ENCODE measurements at places on chromosomes 2 and 18.

- no peak for DNase-seq
These were observed 1.4 kb upstream of the DOK6 start for GRCh38 chr18:69399253-69399652.

- no peak for DNase-seq
These were observed 1132.2 kb downstream of the LRP1B start for GRCh38 chr2:140998577-140998976.

DNA sequence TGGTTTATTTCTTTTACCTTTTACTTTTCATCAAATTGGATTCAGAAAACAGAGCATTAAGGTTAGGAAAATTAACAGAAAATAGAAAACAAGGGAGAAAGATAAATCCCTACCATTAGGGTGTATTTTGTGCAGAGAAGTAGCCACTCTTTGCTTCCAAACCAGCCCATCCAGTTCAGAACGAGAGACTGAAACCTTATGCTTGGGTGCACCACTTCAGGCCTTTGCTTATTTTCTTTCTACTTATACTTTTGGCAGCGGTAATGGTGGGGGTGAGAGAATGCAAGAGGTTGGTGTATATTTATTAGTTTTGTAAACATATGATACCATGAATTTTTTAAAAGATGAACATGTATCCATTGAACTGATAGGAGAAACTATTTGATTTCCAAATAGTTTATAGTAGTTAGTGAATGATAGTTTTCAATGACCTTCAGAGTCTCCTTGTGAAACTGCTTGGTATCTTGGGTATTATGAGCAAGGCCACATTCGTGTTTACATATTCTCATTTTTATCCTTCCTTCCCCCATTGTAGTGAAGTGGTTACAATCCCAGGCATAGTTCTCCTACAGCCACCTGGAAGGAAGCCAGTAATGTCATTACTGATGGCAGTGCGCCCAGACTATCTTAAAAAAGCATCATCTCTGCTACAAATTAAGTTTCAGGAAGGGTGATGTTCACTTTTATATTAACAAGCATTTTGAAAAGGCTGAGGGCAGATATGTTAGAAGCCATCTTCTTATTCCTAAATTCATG, 60.8 kb downstream of the MFSD6 start:
- no peak for DNase-seq

GRCh38 chr18:62614494-62614893, 91.7 kb downstream of the ZCCHC2 start:
- no peak for DNase-seq

GRCh38 chr2:2662037-2662846, 331.2 kb upstream of the MYT1L start:
- no peak for DNase-seq

DNA sequence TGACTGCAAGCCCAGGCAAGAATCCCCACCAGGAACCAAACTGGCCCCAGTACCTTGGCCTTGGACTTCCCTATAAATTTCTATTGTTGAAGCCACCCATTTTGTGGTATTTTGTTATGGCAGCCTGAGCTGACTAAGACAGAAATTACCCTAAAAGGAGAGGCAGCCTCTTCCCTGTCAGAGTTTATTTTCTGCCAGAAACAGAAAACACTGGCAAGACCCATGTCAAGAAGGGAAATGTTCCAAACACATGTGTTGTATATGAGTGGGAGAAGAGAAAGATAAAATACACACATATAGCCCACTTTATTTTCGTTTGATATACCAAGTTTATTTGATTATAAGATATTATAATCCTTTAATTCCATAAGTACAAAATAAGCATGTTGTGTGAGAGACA, 225.1 kb upstream of the FSHR start:
- no peak for DNase-seq

- DNase-seq, result no peak
These were observed 43.9 kb downstream of the MEIS1 start for GRCh38 chr2:66478731-66479316.

DNA sequence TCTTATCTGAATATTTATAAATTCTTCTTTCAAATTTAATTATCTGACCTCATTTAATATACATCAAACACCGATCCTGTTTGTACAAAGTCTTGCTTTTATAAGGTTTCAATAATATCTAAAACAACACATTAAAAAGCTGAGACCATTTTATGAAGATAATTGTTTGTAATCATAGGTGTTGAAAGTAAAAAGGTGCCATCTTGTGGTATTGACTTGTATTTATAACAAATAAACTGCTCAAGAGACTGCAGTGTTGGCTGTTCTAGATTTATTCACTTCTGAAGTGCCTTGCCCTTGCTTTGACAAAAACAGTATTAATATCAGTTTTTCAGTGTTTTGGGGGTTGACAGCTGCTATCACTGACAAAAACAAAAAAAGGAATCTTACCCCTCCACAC, 286.8 kb upstream of the HNMT start:
- no peak for DNase-seq

DNA sequence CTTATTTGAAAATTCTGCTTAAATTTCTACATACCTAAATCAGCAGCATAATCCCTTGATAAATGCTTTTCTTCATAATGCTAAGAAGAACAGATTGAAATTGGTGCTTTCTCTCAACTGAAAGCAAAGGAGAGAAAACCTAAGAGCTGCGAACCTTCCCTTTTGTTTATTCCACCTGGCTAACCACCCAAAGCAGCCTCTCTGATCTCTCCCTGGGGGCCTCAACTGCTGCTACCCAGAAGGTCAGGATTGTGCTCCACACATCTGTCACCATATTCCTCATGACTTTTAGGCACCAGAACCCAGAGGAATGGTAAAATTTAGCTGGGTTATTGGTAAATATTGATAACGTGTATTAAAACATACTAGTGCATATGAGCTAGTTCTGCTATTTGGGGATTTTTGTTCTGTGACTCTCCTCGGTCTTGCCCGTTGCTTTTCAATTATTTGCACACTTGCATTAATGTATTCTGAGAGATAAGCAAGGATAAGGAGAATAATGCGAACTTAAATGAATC, 334.1 kb downstream of the RIT2 start:
- DNase-seq, result no peak

GRCh38 chr2:29065068-29065811, 9.1 kb downstream of the PCARE start:
- no peak for DNase-seq

DNA sequence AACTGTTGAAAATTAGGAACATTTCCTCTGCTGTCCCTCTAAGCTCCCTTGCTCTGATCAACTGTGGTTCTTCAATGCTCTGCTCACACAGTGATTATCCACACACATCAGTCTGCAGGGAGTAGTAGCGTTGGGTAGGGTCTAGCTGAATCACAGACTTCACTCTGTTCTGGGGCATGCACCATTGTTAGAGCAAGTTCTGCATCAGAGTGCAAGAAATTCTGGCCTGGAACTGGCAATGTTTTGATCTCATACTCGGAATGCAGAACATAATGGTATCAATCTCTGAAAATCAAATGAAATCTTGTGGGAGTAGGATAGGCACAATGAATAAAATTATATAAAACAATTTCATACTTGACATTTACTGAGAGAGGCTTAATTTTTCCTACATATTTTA, 55.3 kb downstream of the HRH4 start:
- DNase-seq, result no peak

DNA sequence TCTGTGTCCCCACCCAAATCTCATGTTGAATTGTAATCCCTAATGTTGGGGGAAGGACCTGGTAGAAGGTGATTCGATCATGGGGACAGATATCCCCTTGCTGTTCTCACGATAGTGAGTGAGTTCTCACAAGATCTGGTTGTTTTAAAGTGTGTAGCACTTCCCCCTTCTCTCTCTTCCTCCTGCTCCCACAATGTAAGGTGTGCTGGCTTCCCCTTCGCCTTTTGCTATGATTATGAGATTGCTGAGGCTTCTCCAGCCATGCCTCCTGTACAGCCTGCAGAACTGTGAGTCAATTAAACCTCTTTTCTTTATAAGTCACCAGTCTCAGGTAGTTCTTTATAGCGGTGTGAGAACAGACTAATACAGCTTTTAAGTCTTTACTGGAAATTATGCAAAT, 193.3 kb upstream of the RBBP8 start:
- DNase-seq, result no peak

DNA sequence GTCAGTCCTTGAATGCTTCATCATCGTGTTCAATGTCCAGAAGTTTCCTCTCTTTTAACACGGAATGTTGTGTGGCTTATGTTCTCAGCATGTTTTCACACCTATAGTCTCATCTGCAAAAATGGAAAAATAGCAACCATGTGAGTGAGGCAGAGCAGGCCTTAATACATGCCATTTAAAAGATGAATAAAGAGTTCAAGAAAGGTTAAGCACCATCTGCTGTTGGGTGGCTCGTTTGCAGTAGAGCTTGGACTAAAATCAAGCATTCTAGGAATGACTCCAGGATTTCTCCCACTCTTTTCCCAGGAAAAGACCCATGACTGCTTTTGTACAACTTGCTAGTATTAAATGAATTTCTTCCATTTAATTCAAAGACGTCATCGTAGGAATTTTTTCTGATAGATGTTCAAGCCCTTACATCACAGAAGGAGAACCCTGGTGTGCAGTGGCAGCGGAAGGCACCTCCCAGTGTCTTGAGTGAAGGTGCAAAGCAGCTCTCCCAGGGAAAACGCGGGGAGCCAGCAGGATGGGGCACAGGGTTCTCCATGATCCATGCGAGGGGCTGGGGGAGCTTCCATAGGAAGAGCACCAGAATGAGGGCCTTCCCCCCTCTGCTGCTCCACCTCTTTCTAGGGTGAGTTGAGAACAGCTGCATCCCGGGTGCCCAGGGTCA, 9.6 kb downstream of the DCDC2C start:
- DNase-seq, result no peak

DNA sequence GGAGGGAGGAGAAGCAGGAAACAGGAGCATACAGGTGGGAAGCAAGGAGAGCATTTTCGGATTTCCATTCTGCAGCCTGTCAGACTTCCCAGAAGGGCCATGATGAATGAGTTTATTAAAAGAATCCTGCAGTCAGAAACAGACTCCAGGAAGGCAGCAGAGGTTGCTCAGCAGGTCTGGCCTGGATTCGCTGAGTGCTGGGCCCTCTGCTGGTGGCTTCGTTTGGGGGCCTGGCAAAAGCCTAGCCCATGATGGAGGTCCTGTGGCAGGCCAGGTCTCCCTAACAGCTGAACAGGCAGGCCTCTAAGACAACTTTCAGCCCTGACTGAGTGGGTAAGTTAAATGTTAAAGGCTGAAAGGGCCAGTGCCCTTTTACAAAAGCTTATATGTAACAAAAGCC, 108.2 kb upstream of the CAPN13 start:
- DNase-seq, result no peak

DNA sequence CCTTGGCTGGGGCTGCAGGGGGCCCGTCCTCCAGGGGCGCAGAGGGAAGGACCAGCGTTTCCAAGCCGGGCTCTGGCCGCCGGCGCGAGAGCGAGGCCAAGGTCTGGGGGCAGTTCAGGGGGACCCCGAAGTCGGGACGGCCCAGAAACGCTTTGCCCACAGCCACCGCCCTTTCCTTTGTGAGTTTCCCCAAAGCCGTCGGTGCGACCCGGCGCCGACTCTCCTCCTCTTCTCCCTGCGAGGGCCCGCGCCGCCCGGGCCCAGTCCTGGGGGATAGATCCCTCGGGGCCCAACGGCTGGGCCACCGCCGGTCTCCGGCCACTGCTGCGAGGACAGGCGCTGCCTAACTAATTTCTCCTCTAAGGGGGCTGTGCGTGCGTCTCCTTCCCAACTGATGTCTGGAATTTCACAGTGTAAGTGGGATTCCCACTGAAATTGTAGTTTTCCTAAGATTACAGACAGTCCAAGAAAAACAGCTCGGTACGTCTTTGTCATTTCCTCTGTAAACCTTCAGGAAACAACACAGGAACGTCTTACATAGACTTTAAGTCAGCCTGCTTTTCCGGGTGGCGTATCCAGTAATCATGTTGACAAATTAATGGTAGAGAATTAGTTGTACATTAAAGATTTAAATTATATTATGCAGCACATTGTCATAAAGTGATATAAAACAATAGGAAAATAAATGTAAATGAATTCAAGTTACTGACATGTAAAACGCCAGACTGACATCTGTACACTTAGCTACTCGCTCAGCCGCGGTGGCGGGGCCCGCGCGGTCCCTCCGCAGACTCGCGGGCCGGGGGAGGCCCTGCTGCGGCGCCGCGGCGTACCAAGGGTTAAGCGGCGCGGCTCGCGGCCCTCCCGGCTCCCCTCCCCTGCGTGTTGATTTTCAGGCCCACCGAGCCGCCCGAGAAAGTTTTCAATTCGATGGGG, 139.4 kb upstream of the SIX3 start:
- no peak for DNase-seq

GRCh38 chr2:33727361-33728032, 128.4 kb upstream of the FAM98A start:
- no peak for DNase-seq

Data from activated gamma-delta T cell treated with anti-CD3 and anti-CD28 coated beads, Interleukin-2, amount 50 U/mL, for 16 hours (primary cell).